D721Med (cell line): ENCODE measurements at places on chromosomes 11 and 22.

GRCh38 chr11:10622957-10623791 is 54.7 kb upstream of the LYVE1 start:
- no peak for DNase-seq

GRCh38 chr11:3099178-3099577 is 42.0 kb upstream of the CARS1 start:
- no peak for DNase-seq

DNA sequence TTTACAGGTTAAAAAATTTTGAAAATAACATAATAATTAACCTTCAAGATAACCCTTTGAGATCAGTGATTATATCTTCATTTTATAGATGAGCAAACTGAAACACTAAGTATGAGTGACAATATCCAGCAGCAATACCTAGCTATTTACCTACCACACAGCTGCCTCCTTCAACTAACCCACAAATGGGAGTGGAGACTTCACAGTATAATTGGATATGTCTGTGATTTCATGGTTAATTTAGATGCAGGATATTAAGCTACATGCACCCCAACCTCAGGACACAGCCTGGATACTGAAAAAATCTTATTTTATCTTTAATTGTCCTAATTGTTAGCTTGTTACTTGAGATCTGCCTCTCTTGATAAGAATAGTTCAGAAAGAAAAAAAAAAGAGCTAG is 297.2 kb upstream of the ANO5 start:
- DNase-seq, result no peak

GRCh38 chr11:74942073-74942759 is 6.7 kb downstream of the XRRA1 start:
- DNase-seq, result no peak

- no peak for DNase-seq
Measured at GRCh38 chr11:120147950-120148270, 10.0 kb upstream of the TRIM29 start.

- DNase-seq, result no peak
Measured at GRCh38 chr11:95296165-95296564, 65.2 kb upstream of the SESN3 start.

GRCh38 chr11:118136801-118137200 is 15.8 kb downstream of the SCN4B start:
- no peak for DNase-seq

DNA sequence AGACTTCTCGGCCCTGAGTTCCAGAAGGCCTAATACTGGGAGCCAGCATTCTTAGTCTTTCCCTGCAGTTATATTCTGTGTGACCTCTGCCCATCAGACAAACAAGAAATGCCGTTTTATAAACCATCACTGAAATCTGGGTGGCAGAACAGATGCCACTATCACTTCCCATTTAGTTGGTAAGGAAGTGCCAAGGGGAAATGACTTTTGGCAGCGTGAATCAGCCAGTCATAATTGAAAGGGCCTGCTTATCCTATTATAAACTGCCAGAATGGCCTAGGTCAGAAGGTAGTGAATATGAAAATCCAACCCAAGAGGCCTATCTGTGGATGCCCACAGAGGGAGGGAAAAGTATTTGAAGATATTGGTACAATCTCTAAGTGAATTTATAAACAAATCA is 646.8 kb upstream of the CCDC90B start:
- DNase-seq, result no peak

- DNase-seq, result no peak
Measured at GRCh38 chr11:120186774-120187591, 23.8 kb upstream of the OAF start.

DNA sequence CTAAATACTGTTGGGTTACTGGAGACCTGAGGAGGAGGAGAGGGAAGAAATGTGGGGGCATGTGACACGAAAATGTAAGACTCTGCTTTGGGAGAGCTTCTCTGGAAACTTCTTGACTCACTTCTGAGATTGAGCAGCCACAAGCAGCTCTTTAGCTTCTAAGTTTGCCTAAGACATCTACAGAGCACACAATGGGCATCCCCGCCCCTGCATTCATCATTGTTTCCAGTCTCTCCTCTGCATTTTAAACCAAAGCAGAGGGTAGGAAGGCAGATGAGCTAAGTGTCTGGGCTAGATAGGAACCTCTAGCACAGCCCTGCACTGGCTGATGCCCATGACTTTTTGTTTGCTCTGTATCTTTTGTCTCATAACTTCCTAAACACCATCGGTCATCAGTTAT is 2.1 kb upstream of the OR52D1 start:
- no peak for DNase-seq

GRCh38 chr11:63769042-63769713 is 603 bp upstream of the ZFTA start:
- no peak for DNase-seq

GRCh38 chr22:39773976-39774539 is 119.5 kb downstream of the ENTHD1 start:
- no peak for DNase-seq

DNA sequence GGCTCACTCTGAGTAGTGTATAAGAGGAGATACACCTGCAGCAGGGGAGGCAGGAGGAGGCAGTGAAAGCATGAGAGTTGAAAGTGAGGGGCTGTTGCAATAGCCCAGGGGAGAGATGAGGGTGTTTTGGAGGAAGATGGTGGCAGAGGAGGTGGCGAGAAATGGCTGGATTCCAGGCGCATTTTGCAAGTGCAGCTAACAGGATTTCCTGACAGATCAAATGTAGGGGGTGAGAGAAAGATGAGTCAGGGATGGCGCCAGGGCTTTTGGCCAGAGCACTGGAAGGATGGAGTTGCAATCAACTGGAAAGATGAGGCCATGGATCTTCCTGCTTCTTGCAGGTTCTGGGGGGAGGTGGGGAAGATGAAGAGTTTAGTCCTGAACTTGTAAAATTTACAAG is 16.8 kb upstream of the TSPAN18 start:
- no peak for DNase-seq

DNA sequence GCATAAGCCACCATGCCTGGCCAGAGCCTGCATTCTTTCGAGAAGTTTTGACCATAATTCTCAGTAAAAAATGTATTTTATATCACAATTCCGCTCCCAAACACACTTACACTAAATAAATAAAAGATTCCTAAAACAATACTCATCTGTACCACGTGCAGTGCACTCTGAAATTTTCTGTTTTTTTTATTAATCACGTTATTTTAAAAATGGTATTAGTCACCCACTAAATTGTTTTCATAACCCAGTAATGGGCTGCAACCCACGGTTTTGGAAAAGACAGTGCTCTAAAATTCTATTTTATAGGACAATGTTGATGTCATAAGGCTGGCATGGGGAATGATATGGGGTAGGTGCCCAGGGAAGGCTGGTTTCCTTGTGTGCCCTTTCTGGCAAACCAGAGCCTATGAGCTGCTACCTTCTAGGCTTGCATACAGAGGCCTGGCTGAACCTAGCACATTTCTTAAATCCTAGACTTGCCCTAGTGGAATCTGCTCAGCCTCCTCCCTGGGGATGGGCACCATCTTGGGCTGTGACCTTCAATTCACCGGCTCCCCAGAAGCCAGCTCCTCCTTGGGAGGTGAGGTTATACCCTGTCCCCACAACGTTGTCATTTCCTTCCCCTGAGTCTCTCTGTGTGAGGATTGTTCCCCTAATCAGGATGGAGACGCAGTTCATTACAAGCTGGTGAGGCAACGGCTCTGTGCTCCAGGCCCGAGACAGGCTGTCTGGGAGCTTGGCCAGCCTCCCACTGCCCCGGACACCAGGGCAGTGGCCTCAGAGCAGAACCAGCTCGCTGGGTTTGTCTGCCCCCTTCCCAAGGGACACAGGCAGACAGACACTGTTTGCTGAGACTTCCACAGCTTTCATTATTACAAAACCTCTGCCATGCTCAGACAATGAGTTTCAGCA is 116.5 kb upstream of the NAV2 start:
- DNase-seq, result no peak

DNA sequence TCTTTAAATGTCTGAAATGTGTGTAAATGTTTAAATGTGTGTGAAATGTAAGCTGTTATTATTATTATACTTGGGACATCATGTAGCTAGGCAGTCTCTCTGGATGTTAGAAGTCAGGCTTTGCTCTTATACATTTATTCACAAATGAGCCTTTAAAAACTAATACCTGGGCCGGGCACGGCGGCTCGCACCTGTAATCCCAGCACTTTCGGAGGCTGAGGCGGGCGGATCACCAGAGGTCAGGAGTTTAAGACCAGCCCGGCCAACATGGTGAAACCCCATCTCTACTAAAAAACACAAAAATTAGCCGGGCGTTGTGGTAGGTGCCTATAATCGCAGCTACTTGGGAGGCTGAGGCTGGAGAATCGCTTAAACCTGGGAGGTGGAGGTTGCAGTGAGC is 21.7 kb upstream of the CTTN start:
- no peak for DNase-seq

DNA sequence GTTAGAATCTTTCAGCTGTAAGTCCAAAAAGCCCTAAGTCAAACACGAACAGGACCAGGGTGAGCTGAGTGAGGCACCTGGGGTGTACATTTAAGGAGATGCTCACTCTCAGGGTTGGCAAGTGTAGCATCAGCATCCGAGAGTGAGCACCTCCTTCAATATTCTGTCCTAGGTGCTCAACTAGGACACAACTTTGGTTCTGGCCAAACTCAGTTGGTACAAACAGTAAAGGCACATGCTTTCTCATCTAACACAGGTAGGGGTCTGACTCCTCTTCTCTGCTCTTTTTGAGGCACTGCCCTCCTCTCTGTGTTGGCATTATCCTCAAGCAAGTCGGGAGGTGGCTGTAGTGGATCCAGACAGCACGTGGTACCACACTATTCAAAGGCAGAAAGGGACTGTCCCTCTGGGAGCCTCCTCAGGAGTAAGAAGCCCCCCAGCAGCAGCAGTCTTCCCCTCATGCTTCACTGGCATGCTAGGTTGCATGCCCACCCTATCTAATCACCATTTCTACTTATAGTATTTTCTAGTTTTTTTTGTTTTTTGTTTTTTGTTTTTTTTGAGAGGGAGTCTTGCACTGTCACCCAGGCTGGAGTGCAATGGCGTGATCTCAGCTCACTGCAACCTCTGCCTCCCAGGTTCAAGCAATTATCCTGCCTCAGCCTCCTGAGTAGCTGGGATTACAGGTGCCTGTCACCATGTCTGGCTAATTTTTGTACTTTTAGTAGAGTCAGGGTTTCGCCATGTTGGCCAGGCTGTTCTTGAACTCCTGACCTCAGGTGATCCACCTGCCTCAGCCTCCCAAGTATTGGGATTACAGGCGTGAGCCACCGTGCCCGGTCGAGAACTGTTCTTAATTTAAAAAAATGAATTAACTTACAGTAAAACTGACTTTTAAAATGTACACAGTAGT is 14.7 kb upstream of the MAPK1 start:
- DNase-seq, result no peak

DNA sequence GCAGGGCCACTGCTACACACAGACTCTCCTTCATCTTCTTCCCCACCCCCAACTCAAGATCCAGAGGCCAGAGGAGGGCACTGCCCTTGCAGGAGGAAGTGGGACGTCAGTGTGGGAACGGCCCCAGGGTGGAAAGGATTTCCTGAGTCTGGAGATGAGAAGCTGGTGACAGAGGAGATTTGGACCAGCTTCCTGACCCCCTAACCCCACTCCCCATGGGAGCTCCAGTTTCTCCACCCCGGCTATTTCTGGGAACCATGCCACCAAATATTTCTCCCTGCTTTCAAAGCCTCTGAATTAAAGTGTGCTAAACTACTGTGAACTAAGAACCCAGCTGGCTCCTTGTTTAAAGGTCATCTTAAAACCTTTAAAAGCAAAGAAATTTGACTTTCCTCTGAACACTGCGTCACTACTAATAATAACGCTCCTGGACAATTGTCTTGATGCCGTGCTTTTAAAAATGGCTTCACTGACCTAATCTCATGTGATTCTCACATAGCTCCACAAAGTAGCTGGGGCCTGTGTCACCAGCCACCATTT is 46.6 kb downstream of the CWC15 start:
- DNase-seq, result no peak

DNA sequence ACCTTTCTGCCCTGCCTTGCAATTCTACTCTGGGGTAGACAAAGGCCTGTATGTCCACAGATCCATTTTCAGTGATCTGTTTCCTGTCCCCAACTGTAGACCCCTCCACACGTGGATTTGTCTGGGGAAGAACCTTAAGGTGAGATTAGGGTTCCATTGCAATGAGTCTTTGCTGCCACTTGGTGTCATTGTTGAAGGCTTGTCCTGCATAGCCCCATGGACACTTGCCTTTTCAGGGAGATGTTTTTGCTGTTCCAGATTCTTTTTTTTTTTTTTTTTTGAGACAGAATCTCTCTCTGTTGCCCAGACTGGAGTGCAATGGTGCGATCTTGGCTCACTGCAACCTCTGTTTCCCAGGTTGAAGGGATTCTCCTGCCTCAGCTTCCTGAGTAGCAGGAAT is 21.8 kb downstream of the SERPING1 start:
- no peak for DNase-seq

GRCh38 chr22:41699264-41700107 is at the start of gene MEI1:
TSS of gene MEI1 (plus strand) at chr22:41699503. CDS start at chr22:41699539, 36 bp downstream.
- no peak for DNase-seq

- no peak for DNase-seq
Measured at GRCh38 chr11:2480874-2481220, 36.0 kb downstream of the KCNQ1 start.

- no peak for DNase-seq
Measured at GRCh38 chr11:88619656-88620385, 282.3 kb upstream of the CTSC start.

GRCh38 chr11:126061707-126062678 is 673 bp downstream of the CDON start:
- DNase-seq, result no peak

GRCh38 chr22:33002035-33002434 is 56.1 kb downstream of the SYN3 start:
- DNase-seq, result no peak

GRCh38 chr11:15419696-15420095 is 305.0 kb downstream of the INSC start:
- no peak for DNase-seq

DNA sequence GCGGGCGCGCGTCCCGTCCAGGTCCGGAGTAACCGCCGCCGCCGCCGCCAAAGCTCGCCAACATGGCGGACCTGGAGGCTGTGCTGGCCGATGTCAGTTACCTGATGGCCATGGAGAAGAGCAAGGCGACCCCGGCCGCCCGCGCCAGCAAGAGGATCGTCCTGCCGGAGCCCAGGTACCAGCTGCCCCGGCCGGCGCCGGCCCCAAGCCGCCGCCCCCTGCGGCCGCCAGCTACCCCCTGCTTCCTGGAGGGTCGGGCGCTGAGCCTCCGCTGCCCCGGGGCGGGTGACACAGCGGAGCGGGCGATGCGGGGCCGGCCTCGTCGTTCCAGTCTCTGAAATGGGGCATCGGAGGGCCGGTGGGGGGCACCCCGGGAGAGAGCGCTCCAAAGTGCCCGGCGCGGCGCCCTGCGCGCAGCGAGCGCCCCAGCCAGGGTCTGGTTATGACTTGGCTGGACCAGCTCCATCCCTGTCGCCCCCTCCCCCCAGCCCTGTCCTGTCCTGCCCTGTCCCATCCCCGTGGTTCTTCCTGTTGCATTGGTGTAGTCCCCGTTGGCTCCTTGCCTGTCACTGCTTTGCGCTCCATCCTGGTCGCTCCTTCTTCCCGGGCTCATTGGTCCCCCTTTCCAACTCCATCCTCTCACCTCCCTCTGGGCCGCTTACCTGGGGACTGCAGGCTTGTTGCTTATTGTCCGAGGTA is 653 bp downstream of the GRK3 start:
- DNase-seq, result no peak

GRCh38 chr11:15099267-15099666 is 15.5 kb upstream of the INSC start:
- DNase-seq, result no peak

GRCh38 chr22:23509571-23510302 is 70.4 kb downstream of the IGLL1 start:
- DNase-seq, result no peak

GRCh38 chr22:49540913-49541692 is 286.6 kb downstream of the BRD1 start:
- no peak for DNase-seq
